ENCODE measurements at places on chromosomes 7 and 10.

- no peak for DNase-seq
Observed at GRCh38 chr10:15473396-15473767, 102.3 kb upstream of the FAM171A1 start.

GRCh38 chr7:33757563-33758165 is 147.7 kb upstream of the BMPER start:
- DNase-seq, result peak; percentile 32

- no peak for DNase-seq
Observed at GRCh38 chr7:99788554-99788953, 4.6 kb upstream of the CYP3A4 start.

- no peak for DNase-seq
Observed at GRCh38 chr7:47186316-47186715, 395.6 kb downstream of the TNS3 start.

DNA sequence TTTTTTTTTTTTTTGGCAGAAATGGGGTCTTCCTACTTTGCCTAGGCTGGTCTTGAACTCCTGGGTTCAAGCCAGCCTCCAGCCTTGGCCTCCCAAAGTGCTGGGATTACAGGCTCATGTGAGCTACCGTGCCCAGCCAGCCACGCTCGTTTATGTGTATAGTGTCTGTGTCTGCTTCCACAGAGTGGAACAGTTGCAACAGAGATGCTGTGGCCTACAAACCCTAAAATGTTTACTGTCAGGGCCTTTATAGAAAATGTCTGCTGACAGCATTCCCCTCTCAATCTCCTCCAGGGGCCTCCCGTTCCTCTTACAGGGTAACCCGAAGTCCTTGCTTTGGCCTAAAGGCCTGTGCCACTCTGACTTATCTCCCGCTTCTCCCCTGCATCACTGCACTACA is 87.6 kb upstream of the LEP start:
- no peak for DNase-seq

GRCh38 chr7:150852371-150852905 is at the start of gene AOC1:
TSS of gene AOC1 (plus strand) at chr7:150852517. CDS start at chr7:150856471, 3,954 bp downstream.
- DNase-seq, result no peak

DNA sequence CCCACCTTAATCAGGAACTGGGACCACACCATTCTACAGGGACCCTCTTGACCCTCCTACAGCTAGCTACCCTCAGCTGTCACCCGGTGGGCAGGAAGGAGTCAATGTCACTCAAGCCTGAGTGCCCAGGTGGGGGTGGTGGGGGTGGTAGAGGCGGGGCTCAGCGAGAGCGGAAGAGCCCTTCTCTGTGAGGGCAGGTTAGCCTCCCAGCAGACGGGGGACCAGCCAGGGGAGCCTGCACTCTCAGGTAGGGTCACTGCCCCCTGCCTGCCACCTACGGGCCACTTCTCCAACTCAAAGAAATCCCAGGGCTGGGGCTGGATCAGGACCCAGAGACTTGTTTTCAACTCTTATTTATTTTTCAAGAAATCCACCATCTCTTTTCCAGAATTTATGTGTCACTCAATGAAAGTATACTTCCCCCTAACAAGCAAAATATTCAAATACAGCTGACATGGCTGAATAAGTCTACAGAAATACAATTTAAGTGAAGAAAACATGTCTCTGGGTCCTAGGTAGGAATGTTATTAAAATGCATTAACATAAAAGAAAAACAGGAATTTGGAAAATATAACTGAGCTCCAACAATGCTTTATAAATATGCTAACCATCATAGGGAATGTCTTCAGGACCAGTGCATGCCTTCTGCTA is 63.4 kb upstream of the DDC start:
- DNase-seq, result no peak

DNA sequence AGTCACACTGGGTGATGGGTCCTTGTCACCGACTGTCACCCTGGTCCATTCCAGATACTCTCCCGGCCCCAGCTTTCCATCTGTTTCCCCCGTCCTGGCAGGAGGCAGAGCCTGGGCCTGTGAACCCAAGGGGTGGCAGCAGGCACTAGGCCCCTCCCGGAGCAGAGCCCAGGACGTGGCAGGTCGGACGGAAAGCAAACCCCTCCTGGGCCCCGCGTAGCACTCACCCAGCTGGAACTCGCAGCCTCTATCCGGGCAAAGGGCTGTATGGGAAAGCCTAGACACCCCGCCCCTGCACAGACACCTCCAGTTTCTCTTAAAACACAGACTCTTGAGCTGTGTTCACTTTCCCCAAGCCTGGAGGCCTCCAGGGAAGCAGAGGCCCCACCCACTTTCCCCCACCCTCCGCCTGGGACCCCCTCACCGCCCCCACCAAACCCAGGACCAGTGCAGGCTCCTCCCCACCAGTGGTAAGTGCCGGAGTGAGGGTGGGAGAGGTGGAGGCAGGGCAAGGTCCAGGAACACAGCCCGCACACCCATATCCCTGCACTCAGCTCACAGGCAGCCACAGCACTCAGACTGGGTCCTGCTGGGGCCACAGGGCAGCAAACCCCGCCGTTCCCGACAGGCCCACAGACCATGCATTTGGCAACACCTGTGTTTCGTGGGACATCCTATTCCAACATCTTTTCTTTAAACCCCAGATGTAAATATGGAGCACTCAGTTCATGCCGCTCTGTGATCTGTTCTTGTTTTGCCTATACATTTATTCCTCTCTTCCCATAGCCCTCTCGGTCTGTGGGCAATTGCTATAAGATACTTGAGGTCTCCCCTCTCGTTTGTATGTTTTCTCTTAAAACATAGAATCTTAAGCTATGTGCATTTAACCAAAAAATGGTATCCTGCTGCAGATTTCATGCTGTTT is 98.2 kb upstream of the PDGFA start:
- DNase-seq, result no peak

DNA sequence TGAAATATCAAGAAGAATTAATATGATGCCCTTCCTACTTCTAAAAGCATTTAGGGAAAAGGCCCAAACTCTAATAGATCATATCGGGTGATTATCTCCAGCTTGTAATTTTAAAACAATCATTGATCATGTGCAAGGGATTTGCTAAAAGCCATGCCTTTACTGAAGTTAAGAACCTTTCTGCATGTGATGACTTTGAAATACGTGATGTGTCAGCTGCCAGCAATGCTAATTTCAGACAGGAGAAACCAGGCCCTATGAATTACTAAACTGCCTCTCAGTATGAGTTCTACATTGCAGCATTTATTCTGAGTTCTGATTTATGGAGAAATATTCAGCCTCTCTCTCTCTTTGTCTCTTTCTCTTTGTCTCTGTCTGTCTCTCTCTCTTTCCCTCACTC is 203.6 kb upstream of the AKR1E2 start:
- no peak for DNase-seq

DNA sequence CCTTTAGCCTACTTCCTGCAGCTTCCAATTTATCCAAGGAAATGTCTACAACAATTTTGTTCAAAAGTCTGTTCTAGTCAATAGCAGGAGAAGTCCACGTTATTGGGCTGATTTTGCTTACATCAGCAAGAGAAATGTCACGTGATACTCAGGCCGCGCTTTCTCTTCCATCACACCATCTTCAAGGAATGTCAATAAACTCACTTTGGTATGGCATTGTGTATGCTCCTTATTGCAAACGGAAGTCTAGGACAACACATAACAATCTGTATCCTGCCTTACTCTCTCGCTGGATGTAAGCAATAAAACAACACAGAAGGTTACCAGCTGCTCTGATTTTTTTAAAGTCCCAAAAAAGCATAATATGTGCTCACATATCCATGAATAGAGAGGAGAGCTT is 17.1 kb upstream of the STK17A start:
- DNase-seq, result no peak

GRCh38 chr7:36630112-36630650 is 94.1 kb downstream of the AOAH start:
- no peak for DNase-seq

- no peak for DNase-seq
Observed at GRCh38 chr10:103668351-103669242, 175.1 kb downstream of the NEURL1 start.

GRCh38 chr10:409408-410040 is 274.3 kb downstream of the ZMYND11 start:
- no peak for DNase-seq

GRCh38 chr7:111096997-111097396 is 6.1 kb downstream of the LRRN3 start:
- no peak for DNase-seq

- no peak for DNase-seq
Observed at GRCh38 chr10:2891073-2891769, 176.1 kb upstream of the PFKP start.

GRCh38 chr10:31700181-31700611 is 228.4 kb downstream of the ARHGAP12 start:
- DNase-seq, result no peak

DNA sequence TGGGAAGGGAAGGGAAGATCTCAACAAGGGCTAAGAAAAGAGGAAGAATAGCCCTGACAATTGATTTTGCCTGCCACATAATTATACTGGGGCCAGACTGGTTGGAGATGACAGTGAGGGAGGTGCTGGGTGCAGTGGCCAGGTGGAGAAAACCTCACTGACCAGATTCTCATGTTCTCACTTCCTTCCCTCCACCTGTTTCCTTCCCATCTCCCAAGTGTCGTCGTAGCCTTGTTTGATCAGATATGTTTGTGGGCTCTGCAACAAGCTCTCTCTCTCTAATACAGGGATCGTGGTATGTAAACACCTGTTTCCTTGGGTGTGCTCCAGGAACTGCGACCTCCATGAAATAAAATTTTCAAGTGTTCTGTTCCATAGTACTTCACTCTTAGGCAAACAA is 60.2 kb downstream of the VCL start:
- DNase-seq, result no peak

- no peak for DNase-seq
Observed at GRCh38 chr10:76644476-76644875, 993.1 kb downstream of the KCNMA1 start.

DNA sequence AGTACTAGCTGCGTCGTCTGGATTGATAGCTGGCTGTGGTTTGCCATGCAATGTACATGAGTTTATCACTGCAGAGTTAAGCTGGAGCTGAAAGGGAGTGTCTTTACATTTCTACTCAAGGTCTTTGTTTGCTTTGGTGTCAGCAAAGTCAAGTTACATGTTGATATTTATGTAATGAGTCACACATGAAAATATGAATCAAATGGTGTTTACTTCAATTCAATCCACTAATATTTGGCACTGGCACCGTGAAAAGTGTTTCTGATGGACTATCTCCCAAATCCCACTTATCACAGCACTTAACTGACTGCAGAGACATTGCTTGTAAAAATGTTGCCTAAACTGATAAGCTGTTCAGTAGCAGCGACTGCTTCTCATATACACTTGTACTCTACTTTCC is 395.9 kb downstream of the TFEC start:
- no peak for DNase-seq

- no peak for DNase-seq
Observed at GRCh38 chr10:24287559-24288195, 78.7 kb downstream of the KIAA1217 start.

DNA sequence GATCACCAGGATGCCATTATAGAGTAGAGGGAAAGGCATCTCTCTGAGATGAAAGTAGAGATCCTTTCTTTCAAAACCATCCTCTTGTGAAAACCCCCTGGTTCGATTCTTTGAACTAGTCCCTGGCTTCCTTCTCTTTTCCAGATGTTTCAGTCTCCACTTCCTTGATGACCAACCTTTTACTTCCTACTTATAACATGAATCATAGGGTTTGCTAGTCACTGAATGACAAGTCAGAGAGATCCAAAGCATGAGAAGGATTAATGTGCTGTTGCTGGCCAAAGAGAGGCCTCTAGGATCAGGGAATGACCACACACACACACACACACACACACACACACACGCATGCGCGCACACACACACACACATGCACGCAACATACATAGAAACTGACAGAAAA is 161.1 kb upstream of the FRMD4A start:
- DNase-seq, result no peak

DNA sequence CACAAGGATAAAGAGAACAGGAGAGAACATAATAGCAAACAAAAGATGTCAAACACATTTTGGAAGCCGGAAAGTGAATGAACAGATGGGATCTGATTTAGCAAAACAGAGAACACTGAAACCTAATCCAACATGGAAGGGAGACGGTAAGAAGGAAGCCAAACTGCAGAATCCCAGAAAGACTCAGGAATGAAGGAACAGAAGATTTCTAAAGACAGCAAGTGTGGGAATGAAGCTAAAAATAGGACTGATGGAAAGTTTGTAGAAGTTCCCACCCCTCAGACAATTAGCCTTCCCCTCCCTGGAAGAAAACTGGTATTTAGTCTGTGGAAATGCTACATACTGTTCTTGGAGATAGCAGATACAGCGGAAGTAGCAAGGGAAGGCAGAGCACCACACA is 40.8 kb downstream of the SLC16A12 start:
- no peak for DNase-seq

DNA sequence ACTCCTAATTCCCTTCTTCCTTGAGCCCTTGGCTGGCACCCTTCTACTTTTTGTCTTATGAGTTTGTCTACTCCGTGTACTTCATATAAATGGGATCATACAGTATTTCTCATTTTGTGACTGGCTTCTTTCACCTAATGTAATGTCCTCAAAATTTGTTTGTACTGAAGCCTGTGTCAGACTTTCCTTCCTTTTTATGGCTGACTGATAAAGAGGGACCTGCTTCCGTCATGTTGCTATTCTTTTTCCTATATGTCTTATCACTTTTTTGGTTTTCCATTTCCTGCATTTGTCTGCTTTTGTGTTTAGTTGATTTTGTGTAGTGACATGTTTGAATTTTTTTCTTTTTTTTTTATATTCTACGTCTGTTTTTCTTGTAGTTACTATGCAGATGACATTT is 470.9 kb downstream of the SDK1 start:
- DNase-seq, result no peak

GRCh38 chr10:104334561-104334960 is 3.7 kb downstream of the ITPRIP start:
- DNase-seq, result no peak

Measured in NCI-H2081 treated with DMSO at 0.1 percent for 48 hours (cell line).